ENCODE measurements at places on chromosomes 11 and 22. TPM values are rescaled to one million over a fixed set of nuclear protein-coding genes. Genes with fewer than 3 reads are reported as not detected.

RAB38 gene
- total RNA-seq = 1.2 TPM

CHRDL2 gene
- not detected for total RNA-seq

PAMR1 gene
- 278 TPM for total RNA-seq

SERHL2 gene
- 2.2 TPM for total RNA-seq

TREH gene
- total RNA-seq = not detected

AQP11 gene
- total RNA-seq = 2.8 TPM

RFPL2 gene
- not detected for total RNA-seq
